ENCODE measurements at places on chromosomes 6 and 20.

- no peak for DNase-seq
Measured at GRCh38 chr6:26296857-26297648, 67.9 kb upstream of the BTN3A2 start.

DNA sequence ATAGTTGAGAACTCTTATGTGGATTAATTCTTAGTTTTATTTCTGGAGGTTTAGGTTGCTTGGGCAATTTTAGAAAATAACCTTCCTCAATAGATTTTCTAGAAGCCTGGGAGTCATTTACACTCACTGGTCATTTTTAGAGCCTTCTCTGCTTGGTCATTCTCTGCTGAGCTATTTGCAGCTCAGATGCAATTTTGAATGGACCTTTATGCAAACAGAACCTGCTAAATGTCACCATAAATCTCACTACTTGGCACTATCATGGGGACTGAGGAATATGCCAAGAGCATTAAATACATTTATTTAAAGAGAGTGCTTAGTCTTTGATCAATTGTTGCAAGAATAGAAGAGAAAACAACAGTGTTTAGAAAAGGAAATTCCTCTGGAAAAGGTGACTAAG lies 154.0 kb downstream of the CLVS2 start:
- DNase-seq, result no peak

DNA sequence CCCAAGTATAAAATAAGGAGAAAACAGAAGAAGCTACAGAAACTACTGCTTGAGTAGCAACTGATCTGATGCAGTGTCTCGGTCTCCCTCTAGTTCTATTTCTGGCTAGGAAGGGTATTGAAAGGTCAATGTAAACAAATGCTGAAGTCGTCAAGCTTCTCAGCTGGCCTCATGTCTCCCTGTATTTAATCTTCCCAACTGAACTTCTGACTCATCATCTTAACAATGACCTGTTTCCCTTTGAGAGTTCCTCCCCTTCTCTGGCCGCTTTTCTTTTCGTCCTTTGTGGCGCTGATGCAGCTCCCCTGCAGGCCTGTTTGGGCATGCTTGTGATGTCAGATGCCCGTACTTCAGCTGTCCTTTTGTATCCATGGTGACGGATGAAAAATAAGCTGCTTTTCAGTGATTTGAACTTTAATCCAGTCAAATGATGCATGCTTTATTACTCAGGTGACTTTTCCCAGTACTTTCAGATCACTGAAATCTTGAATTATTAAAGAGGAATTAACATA lies 7.8 kb upstream of the LCA5 start:
- DNase-seq, result peak; percentile 79

DNA sequence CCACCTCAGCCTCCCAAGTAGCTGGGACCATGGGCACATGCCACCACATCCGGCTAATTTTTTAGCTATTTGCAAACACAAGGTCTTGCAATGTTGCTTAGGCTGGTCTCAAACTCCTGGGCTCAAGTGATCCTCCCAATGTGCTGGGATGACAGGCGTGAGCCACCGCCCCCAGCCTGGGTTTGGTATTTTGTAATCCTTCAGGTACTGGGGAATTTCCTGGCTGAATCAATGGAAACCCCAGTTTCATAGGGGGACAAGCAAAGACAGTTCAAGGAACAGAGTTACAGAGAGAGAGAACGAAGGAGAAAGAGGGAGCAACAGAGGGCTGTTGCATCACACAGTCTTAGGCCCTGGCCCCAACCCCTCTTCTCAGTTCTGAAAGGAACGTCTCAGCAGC lies 35.7 kb downstream of the RAB44 start:
- no peak for DNase-seq

DNA sequence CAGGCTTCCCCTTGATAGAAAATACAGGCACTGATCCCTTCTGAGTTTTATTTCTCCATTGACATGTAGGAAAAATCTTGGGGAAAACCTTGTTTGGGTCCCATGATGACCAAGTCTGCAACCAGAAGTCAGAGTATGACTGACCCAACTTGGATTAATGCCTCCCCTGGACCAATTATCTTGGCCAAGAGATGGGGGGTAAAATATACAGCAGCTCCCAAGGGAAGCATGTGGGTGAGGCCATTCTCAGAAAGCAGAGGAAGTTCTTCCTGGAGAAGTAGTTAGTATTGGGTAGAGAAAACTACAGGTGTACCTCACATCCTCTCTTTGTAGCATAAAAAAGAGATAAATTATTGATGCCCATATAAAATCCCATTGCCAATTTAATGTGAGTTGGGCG lies 285.2 kb upstream of the PLCB4 start:
- no peak for DNase-seq

DNA sequence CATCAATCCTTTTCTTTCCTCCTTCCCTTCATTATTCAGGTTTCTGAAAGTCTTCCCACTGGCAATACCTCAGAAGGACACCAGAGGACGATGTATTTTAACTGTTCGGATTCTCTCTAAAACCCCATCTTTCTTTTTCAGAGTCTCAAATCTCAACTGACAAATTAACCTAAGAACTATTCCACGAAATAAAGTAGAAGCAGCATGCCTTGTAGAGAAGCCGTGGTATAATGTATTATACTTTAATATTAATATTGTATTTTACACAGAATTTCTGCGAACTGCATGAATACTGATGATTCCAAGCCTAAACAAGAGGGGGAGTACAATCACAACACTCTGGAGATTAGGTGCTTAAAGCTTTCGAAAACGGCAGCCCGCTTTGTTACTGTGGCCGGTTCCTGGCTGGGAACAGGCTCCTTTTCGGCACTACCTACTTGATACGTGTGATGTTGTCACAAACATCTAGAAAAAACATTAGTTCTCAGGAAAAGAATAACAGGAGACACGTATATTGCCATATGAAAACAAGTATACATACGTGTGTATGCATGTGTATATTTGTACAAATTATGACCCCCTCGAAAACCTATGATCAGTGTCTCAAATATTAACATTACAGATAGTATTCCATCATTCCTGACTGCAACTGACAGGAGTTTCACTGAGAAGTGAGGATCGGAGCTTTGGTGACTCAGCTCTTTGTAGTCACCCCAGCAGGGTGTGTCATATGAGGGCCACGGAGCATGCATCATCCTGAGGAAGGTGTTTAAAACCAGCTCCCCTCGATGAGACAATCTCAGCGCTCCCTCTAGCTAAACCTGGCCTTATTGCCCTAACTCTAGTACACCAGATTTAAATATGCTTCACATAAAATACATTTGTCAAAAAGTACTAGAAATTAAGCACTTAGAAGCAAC lies 319.7 kb upstream of the TCF21 start:
- DNase-seq, result peak; percentile 74
